ENCODE measurements at places on chromosomes 3 and 15.

DNA sequence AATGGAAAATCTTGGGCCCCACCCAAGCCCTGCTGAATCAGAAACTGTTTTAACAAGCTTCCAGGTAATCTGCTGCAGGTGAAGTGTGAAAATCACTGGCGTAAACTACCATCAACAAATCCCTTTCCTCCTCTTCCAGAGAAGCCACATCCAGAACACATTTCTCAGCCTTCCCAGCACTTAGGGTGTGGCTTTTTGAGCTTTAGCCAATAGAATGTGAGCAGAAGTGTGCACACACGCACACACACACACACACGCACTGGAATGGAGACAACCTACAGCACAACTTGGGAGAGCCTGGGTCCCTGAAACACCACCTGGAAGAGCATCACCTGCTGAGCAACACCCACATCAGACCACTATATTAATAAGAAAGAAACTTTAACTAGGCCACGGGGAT is 98.6 kb downstream of the OSBPL10 start:
- no peak for DNase-seq

DNA sequence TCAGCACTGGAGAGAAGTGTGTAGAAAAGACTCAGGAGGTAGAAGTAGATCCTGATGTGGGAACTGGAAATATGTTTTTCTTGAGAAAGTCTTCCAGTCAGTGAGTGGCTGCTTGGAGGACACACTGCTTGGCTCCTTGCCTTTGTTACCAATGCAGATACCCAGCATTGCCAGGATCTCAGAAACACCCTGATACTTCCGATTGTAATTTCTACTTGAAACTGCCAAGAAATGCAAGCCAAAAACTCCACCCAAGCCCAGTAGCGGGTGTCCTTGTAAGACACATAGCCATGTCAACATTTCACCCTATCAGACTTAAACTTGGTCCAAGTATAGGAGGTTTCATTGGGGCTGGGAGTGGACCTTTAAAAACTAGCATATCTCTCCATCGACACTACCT is 141.8 kb downstream of the ALDH1A2 start:
- no peak for DNase-seq

- peak; percentile 85 for DNase-seq
Observed at GRCh38 chr15:47820747-47821319, 103.5 kb downstream of the SEMA6D start.

DNA sequence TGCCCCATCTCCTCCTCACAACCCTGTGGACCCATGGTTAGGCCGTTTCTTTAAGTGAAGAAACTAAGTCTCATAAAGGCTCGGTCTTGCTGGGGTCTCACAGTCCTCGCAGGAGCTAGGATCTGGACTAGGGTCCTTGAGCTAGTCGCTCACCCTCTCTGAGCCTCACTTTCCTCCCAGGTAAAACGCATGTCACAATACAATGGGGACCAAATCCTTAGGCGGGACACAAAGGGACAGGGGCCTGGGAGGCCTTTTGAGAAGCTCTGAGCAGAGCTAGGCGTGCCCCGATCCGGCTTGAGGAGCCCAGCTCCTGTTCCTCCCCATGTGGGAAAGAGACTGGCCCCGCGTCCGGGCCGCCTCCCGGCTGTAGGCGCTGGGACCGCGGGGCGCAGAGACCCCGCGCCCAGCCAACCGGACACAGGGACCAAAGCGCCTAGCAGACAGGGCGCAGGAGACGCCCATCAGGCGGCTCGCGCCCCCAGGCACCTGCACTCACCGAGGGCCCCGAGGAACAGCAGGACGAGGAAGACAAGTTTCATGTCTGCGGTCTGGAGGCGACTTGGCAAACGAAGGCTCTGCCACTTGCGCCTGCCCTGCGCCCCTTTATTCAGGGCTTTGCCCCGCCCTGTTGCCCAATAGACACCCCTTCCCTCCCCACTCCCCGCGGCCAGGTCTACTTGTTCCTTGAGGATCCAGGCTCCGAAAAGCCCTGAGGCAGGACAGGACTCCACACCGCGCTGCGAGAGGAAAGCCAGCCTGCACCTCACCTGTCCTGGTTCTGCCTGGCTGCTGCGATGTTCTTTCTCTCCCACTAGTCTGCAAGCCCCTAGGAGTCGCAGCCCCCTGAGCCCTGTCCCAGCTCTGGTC is at the start of gene LTF:
Gene LTF, minus strand, starts transcription at position 580 of the 870 bp plus-strand sequence. Its CDS starts 38 bp downstream, at position 542.
- DNase-seq = no peak

- no peak for DNase-seq
Observed at GRCh38 chr3:131505421-131505820, 2.6 kb upstream of the MRPL3 start.

GRCh38 chr3:124918524-124918923 is 16.0 kb downstream of the MUC13 start:
- no peak for DNase-seq

DNA sequence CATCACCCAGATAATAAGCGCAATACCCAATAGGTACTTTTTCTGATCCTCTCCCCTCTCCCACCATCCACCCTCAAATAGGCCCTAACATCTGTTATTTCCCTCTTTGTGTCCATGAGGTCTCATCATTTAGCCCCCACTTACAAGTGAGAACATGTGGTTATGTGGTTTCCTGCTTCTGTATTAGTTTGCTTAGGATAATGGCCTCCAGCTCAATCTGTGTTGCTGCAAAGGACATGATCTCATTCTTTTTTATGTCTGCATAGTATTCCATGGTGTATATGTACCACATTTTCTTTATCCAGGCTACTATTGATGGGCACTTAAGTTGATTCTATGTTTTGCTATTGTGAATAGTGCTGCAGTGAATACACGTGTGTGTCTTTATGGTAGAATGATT is 165.4 kb downstream of the MBNL1 start:
- DNase-seq = no peak

DNA sequence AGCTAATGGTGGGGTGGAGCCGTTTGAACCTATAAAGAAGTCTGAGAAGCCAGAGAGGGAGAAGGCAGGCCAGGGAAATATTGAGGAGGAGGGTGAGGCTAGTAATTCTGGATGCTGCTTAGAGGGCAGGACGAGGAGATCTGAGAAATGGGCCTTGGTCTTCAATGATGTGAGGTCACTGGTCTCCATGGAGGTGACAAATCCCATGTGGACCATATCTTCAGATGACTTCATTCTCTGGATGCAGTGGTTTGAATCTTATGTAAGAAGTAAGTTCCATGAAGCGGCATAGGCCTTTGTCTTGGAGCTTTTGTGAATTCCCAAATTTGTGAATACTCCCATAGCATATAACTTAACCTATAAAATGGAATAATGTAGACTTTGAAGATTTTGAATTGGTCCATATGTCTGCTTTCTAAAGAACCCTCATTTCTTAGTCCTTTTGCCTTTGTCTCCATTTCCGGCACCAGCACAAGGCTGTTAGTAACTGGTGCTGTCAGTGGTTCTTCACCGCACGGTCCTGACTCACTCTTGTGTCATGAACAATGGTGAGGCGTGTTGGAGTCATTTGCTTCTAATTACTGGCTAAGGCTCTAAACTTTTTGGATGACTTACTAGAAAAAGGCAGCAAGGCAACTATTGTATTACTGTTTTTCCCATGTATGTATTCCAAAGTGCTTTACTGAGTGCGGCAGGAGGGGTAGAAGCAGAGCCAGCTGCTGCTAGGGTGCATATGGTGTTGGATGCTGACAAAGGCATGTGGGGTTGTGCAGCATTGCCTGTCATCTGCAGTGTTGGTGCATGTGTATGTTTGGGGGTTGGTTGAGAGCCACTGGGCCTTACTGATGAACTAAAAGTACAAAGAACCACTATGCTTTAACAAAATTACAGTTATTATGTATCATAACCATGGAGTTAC is 279.3 kb upstream of the C2CD4B start:
- DNase-seq = peak; percentile 98

GRCh38 chr3:151987893-151988292 is 114.5 kb downstream of the SUCNR1 start:
- DNase-seq = no peak

- DNase-seq = no peak
Observed at GRCh38 chr15:65887565-65887964, 18.3 kb downstream of the RAB11A start.

DNA sequence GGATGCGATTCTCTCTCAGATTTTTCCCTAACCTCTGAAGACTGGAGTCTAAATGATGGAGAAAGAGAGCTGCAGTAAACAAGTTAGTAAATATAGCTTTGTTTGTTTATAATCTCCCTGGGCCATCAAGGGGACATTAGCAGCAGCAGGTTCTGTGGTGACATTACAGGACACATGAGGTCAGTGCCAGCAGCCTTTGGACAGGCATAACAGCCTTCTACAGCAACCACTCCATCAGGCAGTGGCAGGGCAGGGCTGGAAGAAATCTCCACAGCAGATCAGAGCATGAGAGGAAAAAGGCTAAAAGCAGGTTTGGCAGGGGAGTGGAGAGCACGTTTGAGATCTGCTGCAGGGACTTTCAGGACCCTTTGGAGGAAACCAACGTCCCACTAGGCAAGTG is 127.6 kb upstream of the ACP3 start:
- no peak for DNase-seq

- DNase-seq = no peak
Observed at GRCh38 chr3:15690748-15691147, 89.2 kb downstream of the BTD start.

GRCh38 chr3:25120665-25121064 is 307.4 kb upstream of the RARB start:
- no peak for DNase-seq

DNA sequence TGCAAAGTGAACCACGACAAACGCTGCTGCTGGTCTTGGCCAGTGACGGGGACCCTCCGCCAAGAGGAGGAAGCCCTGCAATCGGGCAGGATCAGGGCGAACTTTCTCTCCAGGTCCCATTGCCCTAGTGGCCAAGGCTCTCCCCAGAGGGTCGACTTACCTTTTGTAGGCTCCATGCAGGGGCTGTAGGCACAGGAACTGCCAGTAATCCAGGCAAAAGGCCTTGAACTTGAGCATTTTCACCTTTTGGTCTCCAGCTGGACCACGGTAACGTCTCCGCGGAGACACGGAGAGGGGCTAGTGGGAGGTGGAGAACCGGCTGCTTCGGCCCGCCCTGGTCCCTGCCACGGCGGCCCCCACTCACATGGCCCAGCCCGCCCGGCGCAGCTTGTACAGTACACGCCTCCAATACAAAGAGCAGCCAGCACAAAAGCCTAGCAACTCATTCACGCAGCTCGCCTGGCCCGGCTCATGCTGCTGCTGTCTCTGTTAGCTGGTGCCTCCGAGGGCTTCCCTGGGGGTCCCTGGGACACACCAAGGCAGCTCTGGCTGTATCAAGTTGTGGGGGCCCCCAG is 31.0 kb downstream of the IQSEC1 start:
- DNase-seq = no peak

GRCh38 chr15:69562116-69562515 is 109.5 kb downstream of the RPLP1 start:
- DNase-seq = no peak

Measured in IMR-90 (cell line).